ENCODE measurements at places on chromosomes 7 and 10.

DNA sequence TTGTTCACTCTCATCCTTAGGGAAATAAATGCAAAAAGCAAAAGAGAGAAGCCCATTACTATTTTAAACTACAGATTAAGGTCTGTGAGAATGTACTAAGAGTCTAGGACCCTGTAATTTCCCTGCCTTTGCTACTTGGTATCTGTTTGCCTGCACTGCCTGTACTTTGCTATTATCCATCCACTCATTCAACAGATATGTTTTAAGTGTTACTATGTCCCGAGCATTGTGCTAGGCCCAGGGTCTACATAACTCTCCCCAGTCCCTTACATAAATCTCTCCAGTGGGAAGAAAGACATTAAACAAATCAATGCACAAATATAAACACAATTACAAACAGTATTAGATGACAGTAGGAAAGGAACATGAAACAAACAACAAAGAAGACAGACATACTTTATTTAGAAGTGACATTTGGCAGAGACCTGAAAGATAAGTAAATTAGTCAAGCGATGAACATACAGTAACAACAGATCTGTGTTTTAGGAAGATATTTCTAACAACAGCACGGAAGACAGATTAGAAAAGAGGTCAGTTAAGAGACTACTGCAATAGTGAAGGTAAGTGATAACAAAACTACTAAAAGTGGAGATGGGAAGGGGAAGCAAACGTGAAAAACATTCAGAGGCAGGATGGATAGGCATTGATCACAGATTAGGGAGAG is 30.0 kb downstream of the ZNF800 start:
- no peak for DNase-seq

- no peak for DNase-seq
Observed at GRCh38 chr7:3943779-3944520, 642.9 kb downstream of the SDK1 start.

- DNase-seq = no peak
Observed at GRCh38 chr7:71900556-71900955, 511.6 kb downstream of the CALN1 start.

DNA sequence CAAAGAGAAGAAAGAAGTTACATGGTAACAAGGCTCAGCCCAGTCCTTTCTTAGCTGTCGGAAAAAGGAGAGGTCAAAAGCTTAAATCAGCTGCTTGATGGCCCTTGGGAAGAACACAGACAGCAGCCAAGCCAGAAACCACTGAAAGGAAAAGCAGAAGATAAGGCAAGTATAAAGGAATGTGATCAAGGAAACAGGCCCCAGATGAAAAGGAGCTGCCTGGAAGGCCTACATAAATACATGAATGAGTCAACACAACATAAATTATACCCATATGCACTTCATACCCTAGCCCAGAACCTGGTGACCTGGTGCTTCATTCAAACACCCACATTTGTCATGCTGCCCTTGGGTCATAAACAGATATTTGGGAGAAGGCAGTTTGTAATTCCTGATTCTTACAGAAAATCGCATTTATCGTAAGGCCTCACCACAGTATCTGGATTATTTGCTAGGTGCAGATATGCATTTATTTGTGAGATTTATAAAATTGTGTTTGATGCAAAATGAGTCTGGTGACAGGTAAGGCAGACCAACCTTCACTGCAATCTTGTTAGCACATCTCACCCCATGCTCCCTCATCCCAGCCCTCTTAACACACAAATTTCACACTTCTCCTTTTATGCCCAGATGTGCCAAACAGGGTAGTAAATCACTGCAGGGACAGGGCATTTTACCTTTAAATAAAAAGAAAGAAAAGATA is 94.9 kb upstream of the KCNIP2 start:
- DNase-seq = peak; percentile 96

DNA sequence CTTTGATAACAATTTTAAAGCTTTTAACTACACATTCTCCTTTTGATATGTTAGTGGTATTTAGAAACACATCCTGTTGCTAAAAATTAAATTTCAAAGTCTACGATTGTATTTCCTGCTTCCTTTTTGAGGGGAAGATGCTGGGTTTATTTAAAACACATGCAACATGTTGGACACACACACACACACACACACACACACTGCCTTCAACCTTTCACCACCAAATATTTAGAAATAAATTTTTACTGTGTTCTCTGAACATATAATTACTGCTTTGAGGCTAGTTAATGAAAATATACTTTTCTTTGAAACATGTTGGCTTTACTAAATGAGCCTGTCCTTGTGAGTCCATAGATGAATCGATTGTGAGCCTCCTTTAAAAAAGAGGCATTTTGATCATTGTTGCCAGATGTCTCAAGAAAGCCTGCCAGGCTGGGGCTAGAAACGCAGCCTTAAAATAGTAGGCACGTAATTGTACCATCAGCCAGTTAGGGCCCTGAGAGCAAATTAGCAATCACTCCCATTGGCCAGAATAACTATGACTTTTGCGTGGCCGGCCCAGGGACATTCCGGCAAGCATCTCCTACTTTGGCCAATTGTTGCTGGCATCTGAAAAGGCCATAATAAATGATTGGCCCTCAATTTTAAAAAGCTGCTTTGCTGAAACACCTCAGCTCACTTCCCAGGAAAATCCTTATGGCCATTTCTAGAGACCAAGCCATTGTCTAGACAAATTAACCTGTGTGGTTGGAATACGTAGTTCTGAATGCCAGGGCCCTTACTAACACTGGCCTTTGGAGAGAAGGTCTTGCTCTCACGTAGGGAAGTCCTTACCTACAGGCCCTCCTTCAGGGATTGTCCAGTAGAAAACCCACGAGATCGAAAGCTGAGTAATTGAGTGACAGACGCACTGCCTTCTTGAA is 9.9 kb upstream of the TEX36 start:
- DNase-seq = peak; percentile 52

DNA sequence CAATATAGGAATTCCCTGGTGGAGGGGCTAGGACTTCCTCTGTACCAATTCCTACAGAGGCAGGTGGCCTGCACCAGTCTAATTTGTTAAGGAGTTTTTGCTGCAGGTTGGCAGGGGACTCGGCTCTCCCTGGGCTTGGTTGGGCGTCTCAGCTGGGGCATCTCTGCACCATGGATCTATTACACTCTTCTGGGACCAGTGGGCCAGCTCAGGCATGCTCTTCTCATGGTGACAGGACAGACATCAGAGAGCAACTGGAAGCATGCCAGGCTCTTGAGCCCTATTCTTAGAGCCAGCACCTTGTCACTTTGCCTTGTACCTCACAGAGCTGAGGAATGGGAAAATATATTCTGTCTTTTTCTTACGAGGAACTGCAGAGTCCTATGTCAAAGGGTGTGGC is 74.6 kb downstream of the SH2D4B start:
- no peak for DNase-seq

GRCh38 chr7:77548206-77548605 is 11.1 kb downstream of the PTPN12 start:
- no peak for DNase-seq

DNA sequence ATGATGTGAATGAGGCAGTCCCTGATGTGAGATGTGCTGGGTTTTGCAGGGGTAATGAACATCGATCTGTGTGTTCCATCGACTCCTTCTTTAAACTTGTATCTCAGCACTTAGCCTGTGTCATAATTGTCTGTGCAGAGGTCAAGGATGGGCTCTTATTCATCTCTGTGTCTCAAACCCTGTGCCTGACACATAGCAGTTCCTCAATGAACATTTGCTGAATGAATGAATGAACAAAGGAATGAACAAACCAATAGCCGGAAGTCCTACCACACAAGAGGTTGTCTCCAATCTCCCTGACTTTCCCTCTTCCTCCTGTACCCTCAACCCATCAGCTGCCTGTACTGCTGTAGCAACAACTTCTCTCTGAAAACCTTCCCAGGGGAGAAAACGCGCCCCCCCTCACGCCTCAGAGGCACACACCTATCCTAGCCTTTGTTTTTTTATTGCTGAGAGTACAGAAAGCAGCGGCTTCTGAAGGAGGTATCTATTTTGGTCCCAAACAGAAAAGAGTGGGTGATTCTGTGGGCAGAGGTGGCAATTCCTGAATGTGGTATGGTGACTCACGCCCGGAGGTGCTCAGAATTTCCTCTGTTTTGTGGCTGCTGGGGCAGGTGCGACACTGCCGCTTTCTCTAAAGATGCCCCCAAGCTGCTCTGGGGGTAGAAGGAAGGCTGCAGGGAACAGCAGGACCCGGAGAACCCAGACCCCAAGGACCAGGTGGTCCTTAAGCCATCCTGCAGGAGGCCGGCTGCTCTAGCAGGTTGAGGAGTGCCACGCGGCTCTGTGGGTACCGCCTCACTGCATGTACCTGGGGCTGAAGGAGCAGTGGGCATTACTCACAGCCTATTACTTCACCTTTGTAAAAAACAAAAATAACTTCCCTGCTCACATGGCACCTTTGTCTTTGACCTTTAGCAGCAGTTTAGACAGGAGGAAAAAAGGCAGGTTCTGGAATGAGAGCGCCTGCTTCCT is 9.6 kb downstream of the IL2RA start:
- DNase-seq = no peak

DNA sequence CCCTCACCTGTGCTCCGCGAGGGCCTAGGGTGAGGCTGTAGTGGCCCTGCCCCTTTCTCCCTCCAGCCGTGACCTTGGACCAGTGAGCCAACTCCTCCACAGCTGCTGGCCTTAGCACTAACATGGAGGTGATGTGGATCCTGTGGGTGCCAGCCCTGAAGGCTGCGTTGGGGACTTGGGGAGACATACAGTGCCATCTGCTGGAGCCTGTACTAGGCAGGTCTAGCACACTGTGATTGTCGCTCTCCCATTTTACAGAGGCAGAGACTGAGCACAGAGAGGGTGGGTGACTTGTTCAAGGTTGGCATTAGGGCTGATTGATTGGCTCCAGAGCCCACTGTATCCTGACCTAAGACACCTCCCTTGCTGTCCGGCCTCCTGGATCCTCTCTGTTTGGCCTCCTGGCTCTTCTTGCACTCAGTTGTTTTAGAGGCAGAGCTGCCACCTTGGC is 37.6 kb downstream of the PRF1 start:
- DNase-seq = no peak

- DNase-seq = no peak
Observed at GRCh38 chr7:28314841-28315240, 97.5 kb upstream of the CREB5 start.

GRCh38 chr7:128302139-128302538 is 41.6 kb downstream of the RBM28 start:
- no peak for DNase-seq

GRCh38 chr10:29691564-29692072 is 56.8 kb upstream of the SVIL start:
- peak; percentile 92 for DNase-seq

- DNase-seq = peak; percentile 67
Observed at GRCh38 chr7:7884855-7885254, 83.7 kb upstream of the GLCCI1 start.

- DNase-seq = no peak
Observed at GRCh38 chr10:1182280-1183032, 126.3 kb downstream of the WDR37 start.

Data from fibroblast of the aortic adventitia (primary cell).